ENCODE measurements at places on chromosomes 4 and X.
A peak's percentile ranks its signal among the peaks of the same experiment; 100 is the strongest.

- DNase-seq = no peak
Observed at GRCh38 chrX:31993637-31994036, 921.8 kb upstream of the FTHL17 start.

DNA sequence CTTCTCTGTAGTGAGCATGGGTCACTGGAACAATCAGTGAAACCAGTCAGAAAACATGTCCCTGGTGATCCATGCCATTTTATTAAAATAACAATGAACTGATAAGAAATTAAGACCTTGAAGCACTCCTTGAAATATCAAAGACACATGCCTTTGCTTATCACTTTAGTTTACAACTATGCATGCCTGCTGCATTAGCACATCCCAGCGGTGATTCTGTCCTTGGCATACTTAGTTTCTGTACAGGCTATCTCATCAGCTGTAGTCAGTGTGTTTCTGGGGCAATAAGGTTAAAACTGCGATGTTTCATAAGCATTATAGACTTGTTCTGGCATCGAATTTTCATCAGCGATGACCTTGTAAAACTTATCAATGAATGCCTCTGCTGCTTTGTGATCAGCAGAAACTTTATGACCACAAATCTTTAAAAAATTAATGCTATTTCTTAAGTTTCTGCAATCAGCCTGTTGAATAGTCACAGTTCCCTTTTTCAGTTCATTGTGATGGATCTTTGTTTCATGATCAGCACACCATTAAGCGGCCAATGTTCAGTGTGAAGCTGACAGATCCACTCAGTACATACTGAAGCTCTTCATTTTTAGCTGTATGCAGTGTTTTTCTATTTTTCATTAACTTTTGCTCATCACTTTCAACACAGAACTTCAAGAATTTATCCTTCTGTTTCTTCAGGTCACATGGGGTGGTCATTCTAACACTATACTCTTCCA, 150.5 kb downstream of the RNF150 start:
- DNase-seq = no peak

DNA sequence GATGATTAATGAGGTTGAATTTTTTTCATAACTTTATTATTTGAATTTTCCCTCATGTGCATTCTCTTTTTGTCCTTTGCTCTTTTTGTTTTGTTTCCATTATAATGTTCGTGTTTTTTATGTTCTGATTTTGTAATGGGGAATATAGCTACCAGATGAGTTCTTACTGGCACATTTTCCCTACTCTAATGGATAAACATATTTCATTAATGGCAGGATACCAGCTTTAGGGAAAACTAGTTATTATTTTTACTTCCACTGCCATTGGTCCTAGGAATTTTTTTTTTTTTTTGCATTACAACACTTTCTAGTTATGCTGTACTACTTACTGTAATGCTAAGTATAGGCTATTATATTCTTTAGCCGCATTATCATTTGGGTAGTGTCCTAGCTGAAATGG, 286.3 kb downstream of the SPRY1 start:
- no peak for DNase-seq

DNA sequence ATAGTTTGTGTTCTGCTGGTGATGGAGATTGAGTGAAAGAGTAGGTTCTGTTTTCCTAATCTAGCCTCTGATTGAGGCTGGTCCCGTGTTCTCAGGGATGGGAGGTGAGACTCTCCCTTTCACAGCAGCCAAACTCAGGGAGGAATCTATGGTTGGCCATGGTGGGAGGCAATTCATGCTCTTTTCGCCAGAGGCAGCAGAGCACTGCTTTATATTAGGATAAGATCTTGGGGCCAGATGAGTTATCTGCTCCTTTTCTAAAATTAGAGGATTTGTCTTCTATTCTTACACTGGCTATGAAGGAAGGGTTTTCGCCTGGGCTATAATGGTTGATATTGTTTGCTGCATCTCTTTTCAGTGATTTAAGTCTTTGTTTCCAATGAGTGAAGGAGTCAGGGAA, 63.9 kb upstream of the NLGN4X start:
- no peak for DNase-seq

GRCh38 chr4:83174844-83175414, 60.4 kb upstream of the PLAC8 start:
- DNase-seq = no peak

DNA sequence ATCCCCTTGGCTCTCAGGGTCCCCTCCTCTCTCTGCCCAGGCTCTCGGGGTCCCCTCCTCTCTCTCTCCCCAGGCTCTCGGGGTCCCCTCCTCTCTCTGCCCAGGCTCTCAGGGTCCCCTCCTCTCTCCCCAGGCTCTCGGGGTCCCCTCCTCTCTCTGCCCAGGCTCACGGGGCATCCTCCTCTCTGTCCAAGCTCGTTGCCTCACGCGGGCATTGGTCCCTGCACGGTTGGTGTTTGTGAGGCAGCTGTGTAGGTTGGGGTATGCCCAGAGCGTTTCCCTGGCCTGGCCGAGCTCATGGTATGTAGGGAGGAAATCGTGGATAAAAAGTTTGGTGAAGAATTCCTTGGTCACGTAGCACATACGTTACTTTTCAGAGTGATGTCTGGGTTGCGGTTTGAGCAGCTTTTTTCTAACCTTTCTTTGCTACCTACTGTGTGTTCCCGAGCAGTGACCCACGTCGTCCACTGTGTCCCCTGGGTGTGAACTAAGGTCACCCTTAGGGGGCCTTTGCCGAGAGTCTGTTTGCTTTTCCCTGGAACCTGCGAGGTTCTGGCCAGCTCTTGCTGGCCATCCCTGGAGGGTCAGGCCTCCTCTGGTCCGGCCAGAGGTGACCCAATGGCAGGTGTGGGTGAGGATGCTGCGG, 36.6 kb downstream of the PCGF3 start:
- no peak for DNase-seq

- DNase-seq = no peak
Observed at GRCh38 chr4:8304827-8305695, 35.5 kb downstream of the HTRA3 start.

GRCh38 chrX:17839269-17839668, 21.8 kb downstream of the RAI2 start:
- DNase-seq = no peak

DNA sequence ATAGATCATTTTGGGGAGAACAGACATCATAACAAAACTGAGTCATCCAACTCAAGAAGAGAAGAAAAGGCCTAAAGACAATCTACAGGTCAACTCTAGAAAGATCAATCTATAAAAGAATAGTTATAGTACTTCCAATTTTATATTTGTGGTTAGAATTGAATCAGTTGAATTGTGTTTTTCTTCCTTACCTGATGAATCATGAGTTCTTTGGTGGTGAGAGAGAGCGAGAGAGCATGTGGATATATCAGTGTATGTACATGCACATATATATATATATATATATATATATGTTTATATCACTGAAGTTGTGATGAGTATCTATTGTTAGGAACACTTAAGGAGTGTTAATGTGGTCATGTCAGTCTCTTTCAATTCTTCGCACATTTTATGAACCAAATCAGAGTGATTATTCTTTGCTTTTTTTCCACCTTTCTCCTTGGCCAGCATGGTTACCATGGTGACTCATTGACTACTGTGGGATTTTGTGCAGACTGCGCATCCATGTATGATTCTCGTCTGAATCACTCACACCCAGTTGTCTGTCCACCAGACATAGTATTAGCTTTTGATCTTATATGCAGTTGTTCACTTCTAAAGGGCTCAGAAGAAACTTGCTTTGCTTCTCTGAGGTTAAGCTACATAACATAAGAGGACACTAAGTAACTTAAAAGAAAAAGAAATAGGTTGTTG, 90.4 kb upstream of the RAB40AL start:
- peak; percentile 55 for DNase-seq

GRCh38 chr4:108941904-108942430, 179.1 kb upstream of the ETNPPL start:
- no peak for DNase-seq

- no peak for DNase-seq
Observed at GRCh38 chr4:792626-793092, 33.3 kb downstream of the CPLX1 start.

- peak; percentile 44 for DNase-seq
Observed at GRCh38 chrX:150037041-150037440, 98.8 kb upstream of the EOLA2 start.

DNA sequence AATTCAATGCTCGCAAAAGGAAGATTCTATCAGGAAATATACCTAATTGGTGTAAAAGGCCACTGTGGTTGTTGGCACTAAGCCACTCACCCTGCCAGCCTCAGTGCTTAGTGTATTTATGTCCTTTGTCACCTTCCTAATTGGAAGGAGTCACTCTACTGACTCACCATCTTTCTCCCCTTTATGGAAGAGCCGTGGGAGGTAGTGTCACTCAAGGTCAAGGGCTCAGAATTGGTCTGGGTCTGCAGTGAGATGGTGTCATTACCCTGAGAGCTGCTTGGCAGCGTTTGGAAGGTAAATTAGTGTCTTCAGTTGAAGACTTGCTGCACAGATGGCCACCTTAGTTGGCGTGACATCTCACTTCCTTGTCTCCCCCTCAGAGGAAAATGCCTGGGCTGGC, 41.7 kb upstream of the CDKN2AIP start:
- DNase-seq = peak; percentile 13

DNA sequence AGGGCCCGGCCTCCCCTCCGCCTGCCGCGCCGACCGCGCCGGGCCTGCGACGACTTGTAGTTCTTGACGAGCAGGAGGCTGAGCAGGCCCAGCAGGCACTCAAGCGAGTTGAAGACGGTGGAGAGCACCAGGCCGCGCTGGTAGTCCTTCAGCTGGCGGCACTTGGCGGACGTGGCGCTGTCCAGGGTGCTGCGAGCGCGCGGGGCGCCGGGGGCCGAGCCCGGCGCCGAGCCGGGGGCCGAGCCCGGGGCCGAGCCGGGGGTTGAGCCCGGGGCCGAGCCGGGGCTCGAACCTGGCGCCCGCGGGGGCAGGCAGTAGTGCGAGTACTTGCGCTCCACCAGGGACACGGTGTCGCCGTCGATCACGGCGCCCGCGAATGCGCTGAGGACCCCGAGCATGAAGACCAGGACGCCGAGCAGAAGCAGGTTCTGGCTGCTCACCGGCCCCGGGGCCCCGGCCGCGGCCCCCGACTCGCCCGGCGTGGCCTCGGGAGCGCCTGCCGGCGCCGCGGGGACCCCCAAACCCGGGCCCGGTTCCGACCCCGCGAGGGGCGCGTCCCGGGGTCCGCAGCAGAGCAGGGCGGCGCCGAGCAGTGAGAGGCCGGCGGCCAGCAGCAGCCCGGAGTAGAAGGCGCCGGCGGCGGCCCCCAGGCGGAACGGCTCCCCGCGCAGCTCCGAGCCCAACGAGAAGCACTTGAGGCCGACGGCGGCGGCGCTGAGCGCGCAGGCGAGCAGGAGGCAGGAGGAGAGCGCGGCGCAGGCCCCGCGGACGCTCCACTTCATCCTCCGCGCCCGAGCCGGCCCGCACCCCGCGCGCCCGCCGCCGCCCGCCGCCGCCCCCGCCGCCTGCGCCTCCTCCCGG, 584 bp downstream of the TMEM271 start:
- no peak for DNase-seq

DNA sequence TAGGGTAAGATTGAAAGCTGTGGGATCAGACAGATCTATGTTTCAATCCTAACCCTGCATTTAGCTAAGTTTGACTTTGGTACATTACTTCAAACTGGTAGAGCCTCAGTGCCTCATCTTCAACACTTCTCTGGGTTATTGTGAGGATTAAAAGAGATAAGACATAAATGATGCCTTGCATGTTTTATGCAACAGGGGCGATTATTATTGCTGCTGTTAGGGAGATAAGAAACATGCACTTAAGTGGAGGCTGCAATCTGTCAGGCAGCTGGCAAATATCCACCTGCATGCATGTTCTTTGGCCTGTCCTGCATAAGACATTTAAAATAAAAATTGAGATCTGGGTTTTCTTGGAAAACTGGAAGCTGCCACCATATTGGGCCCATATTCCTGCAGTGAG, 24.6 kb downstream of the UNC5C start:
- no peak for DNase-seq

DNA sequence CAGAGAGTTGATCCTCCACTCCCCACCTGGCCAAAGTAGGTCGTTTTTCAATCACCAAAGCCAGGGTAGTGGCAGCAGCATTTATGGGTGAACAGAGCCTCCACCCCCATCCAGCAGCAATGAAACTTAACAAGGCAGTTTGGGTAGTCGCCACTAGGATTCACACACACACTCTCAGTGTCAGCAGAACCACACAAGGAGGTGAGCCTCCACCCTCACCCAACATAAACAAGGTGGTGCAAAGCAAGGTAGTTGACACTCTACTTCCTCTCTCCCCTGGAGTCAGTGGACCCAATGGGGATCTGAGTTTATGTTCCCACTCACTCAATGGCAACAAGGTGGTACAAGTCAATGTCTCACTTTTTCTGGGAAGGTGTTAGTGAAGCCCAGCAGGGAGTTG, 50.4 kb upstream of the CCDC149 start:
- DNase-seq = no peak

DNA sequence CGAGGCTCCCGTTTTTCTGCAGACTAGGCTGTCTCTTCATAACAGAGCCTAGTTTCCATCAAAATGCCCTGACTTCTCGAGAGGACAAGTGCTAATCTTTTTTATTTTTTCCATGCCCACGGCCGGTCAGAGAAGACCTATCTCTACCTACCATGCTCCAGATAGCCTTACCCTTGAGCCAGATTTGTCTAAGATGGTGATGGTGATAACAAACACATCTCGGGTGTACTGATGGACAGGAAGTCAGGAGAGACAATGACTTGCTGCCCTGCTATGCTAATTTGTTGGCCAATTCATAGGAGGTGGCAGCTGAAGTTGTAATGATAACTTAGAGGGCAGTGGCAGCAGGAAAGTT, 42.2 kb upstream of the NKRF start:
- DNase-seq = no peak

- no peak for DNase-seq
Observed at GRCh38 chrX:40304115-40304514, 206.4 kb upstream of the BCOR start.

GRCh38 chr4:66490729-66491128, 820.4 kb upstream of the EPHA5 start:
- DNase-seq = no peak

DNA sequence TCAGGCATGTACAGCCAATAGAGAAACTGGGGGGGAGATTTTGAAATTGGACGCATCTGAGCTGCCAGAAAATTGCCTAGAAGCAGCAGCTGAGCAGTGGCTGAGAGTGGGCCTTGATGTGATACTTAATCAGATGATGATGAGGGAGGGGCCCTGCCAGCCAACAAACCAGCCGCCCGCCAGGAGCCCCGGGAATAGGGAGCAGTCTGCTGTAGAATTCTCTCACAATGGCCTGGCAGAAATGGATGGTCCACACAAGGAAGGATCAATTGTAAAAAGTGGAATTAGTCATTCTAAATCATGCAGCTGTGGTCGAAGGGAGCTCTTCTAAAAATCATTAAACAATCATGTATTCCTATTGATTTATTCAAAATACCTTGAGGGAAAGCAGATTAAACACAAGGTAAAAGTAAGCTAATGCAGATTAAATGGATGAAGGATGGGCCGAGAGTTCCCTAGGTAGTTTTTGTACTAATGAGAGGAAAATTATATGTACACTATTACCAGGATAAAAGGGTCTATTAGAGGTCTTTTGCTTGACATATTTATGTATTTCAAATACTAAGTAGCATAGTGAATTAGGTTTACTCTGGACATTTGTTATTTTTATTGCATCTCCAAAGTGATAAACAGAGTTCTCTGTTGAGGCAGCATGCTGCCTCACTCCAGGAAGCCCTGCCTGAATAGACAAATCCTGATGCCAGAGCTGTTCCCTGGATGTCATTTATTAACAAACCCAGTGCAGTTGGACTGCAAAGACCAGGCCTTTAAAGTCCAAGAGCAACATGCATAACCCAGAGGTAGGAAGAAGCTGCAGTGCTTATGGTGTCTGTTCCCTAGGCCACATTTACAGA, 91.3 kb downstream of the NKX6-1 start:
- no peak for DNase-seq
